ENCODE measurements at places on chromosomes 12 and 14. TPM values are rescaled to one million over a fixed set of nuclear protein-coding genes. Genes with fewer than 3 reads are reported as not detected.

- H3K4me3 ChIP-seq = peak overlapping the region; percentile 53
- no peaks in the 10 kb centered on the region for H3K36me3 ChIP-seq
- H3K27ac ChIP-seq = peak overlapping the region; percentile 75
- H3K27me3 ChIP-seq = peaks cover 8% of the 10 kb centered on the region
Observed at GRCh38 chr12:95213928-95214327, 3.3 kb downstream of the FGD6 start.

DNA sequence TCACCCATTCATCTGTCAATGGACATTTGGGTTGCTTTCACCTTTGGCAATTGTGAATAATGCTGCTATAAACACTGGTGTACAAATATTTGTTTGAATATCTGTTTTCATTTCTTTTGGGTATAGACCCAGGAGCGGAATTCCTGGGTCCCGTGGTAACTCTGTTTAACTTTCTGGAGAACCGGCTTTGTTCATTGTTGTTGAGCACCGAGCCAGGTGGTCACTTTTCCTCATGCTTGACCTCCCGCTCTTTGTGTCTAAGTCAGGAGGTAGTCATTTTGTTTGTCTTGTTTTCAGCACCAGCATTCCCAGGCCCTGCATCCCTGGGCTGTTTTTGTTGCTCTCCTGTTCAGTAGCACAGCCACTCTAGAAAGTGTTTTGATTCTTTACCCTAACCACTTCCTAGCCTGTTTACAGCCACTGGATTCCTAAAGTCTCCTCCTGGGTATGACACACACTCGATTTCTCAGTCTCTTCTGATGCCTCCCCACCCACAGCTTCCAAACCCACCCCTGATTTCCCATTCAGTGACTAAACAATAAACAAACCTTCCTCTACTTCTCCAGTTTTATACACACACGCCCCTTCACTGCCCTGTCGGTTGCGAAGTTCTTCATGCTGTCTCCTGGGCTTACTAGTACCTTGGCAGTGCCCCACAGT, 37.9 kb downstream of the B4GALNT3 start:
- H3K4me3 ChIP-seq = no peak overlapping the region
- no peak overlapping the region for H3K27ac ChIP-seq
- H3K27me3 ChIP-seq = no peaks in the 10 kb centered on the region
- no peak for DNase-seq
- no peaks in the 10 kb centered on the region for H3K36me3 ChIP-seq
- peaks cover 2% of the 10 kb centered on the region for H3K4me1 ChIP-seq

GRCh38 chr14:100698666-100699448, 27.8 kb upstream of the DLK1 start:
- H3K36me3 ChIP-seq = no peaks in the 10 kb centered on the region
- no peak overlapping the region for H3K4me3 ChIP-seq
- no peak overlapping the region for H3K27ac ChIP-seq
- no peak for DNase-seq
- H3K4me1 ChIP-seq = peaks cover 15% of the 10 kb centered on the region

GRCh38 chr12:92029902-92030586, 115.6 kb downstream of the BTG1 start:
- no peak overlapping the region for H3K27ac ChIP-seq
- no peak for DNase-seq
- H3K4me3 ChIP-seq = no peak overlapping the region
- peaks cover 16% of the 10 kb centered on the region for H3K4me1 ChIP-seq
- no peaks in the 10 kb centered on the region for H3K27me3 ChIP-seq

DNA sequence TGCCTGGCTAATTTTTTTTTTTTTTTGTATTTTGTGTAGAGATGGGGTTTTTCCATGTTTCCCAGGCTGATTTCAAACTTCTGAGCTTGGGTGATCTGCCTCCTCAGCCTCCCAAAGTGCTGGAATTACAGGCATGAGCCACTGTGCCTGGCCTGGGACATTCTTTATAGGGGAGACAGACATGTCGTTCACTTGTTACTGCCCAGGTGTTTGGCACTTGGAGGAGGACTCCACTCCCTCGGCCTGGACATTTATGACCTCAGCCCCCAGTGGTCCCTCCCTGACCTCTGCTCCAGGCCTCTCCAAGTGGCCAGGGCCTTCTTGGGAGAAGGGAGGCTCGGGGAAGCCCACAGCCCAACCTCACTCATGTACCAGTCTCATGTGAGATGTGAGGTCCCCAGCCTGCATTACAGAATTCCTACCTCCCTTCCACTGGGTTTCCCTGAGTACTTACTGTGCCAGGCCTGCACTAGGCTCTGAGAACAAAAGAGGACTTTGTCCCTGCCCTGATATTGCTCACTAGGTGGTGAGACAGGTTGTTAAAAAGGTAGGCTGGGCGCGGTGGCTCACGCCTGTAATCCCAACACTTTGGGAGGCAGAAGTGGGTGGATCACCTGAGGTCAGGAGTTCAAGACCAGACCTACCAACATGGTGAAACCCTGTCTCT, 9.7 kb upstream of the POP5 start:
- H3K27ac ChIP-seq = no peak overlapping the region
- no peaks in the 10 kb centered on the region for H3K36me3 ChIP-seq
- no peak overlapping the region for H3K4me3 ChIP-seq
- DNase-seq = no peak

GRCh38 chr14:44420226-44420625, 86.9 kb downstream of the FSCB start:
- H3K27ac ChIP-seq = no peak overlapping the region
- no peak for DNase-seq
- no peaks in the 10 kb centered on the region for H3K4me1 ChIP-seq
- peaks cover 2% of the 10 kb centered on the region for H3K27me3 ChIP-seq
- H3K4me3 ChIP-seq = no peak overlapping the region

GRCh38 chr12:77847680-77848431, 17.2 kb downstream of the NAV3 start:
- no peak for DNase-seq
- H3K27me3 ChIP-seq = no peaks in the 10 kb centered on the region
- H3K4me3 ChIP-seq = no peak overlapping the region
- H3K4me1 ChIP-seq = peaks cover 10% of the 10 kb centered on the region

Gene HCAR1
- not detected for total RNA-seq

Gene PMCH
- not detected for total RNA-seq

DNA sequence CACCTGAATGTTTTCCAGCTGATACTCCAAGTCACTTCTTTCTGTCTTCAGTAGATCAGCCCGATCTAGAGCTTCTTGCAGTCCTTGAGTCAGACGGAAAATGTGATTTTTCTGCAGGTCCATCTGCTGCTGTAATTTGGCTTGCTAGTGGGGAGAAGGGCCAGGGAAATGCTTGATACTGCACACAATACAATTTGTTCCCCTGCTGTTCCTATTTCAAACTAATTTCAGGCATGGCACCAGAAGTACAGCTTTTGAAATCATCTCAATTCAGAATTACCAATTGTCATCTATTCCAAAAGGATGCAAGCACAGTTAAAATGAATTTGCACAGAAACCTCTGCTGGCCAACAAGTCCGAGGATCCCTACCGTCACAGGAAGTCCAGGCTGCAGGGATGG, 53.4 kb downstream of the PRKAB1 start:
- H3K4me1 ChIP-seq = no peaks in the 10 kb centered on the region
- DNase-seq = no peak
- no peak overlapping the region for H3K27ac ChIP-seq

DNA sequence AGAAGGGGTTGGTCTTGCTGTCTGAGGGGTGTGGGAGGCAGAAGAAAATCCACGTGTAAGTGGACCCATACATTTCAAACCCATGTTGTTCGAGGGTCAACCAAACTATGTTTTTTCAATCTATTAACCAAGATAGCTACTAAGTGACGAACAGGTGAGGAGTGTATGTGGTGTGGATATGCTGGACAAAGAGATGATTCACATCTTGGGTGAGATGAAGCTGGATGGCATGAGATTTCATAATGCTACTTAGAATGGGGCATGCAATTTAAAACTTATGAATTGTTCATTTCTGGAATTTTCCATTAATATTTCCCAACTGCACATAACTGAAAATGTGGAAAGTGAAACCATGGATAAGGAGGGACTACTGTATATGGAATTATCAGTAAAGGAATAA, 17.9 kb upstream of the KTN1 start:
- no peak overlapping the region for H3K4me3 ChIP-seq
- no peak for DNase-seq
- no peaks in the 10 kb centered on the region for H3K4me1 ChIP-seq
- no peaks in the 10 kb centered on the region for H3K27me3 ChIP-seq
- no peaks in the 10 kb centered on the region for H3K36me3 ChIP-seq

Gene PIP4K2C
- 27.5 TPM for total RNA-seq

DNA sequence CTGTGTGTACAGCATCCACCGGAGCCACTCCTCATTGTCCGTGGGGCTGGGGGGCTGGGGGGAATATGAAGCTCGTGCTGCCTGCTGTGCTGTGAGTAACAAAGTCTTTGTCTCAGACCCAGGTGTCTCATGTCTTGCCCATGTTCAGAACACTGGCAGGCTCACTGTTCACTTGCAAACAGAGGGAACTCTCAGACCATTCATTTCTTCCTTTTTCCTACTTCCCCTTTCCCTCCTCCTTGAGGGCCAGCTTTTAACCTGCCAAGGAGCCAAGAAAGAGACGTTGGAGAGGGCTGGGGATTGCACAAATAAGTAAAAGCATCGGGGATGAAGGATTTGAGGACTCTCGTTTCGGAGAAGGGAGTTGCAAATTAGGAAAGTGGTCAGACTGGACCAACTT, 21.6 kb downstream of the GPR132 start:
- H3K36me3 ChIP-seq = no peaks in the 10 kb centered on the region
- no peak overlapping the region for H3K27ac ChIP-seq
- no peaks in the 10 kb centered on the region for H3K4me1 ChIP-seq
- no peak overlapping the region for H3K4me3 ChIP-seq
- H3K27me3 ChIP-seq = peaks cover 5% of the 10 kb centered on the region

- DNase-seq = peak; percentile 34
- H3K36me3 ChIP-seq = peaks cover 12% of the 10 kb centered on the region
- peaks cover 7% of the 10 kb centered on the region for H3K27me3 ChIP-seq
- H3K4me1 ChIP-seq = peaks cover 9% of the 10 kb centered on the region
Observed at GRCh38 chr12:2501464-2502191, 293.1 kb upstream of the FKBP4 start.

DNA sequence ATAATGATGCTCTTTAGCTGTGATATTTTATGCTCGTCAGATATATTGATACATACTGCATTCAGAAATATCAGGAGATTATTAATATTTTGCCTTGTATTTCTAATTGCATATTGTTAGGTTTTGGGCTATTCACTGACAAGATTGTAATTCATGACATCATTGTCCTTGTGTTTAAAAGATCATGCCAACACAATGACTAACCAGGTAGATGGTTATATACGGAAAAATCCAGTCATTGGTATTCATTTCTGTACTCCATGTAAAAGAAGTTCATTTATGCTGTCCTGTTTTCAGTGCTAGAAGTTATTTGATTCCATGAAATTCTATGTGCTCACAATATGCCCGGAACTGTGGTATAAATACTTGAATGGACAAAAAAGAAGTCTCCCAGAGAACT, 107.5 kb downstream of the KITLG start:
- H3K4me1 ChIP-seq = peaks cover 4% of the 10 kb centered on the region
- peaks cover 2% of the 10 kb centered on the region for H3K27me3 ChIP-seq
- H3K36me3 ChIP-seq = peaks cover 5% of the 10 kb centered on the region
- H3K27ac ChIP-seq = no peak overlapping the region

Gene PTPRR
- 0.34 TPM for total RNA-seq

- H3K4me3 ChIP-seq = no peak overlapping the region
- peaks cover 10% of the 10 kb centered on the region for H3K36me3 ChIP-seq
- H3K27ac ChIP-seq = no peak overlapping the region
Observed at GRCh38 chr14:101518611-101519473, 42.5 kb upstream of the DIO3 start.

GRCh38 chr12:71191509-71192196, 33.9 kb upstream of the TSPAN8 start:
- H3K36me3 ChIP-seq = peaks cover 9% of the 10 kb centered on the region
- peak overlapping the region; percentile 45 for H3K27ac ChIP-seq
- peaks cover 6% of the 10 kb centered on the region for H3K4me1 ChIP-seq
- H3K27me3 ChIP-seq = peaks cover 1% of the 10 kb centered on the region
- DNase-seq = no peak
- no peak overlapping the region for H3K4me3 ChIP-seq

Gene SPIC
- total RNA-seq = not detected

DNA sequence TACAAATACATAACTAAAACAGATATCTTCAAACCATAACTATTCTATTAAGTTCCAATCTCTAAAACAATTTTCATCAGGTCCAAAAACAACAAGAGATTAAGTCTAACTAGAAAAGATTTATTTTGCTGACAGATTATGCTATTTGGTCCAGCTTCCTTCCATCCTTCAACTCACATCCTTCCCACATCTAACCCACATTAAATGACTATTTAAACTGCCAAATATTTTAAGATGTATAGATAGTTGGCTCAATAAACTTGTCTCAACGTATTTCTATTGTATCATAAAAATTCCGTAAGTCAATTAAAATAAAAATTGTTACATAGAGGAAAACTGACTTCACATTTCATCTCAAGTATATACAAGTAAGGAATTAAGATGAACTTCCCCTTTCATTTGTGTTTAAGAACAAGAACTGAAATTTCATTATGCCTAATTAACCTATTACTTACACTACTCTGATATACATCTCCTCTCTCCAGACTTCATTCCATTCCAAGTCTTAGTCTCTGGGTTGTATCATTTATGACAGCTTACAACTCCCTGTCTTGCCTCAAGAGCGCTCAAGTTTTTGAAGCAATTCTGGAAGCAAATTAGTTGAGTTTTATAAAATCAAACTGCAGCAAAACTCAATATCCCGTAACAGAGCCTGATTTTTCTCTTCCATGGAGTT, 25.4 kb downstream of the PAWR start:
- no peaks in the 10 kb centered on the region for H3K27me3 ChIP-seq
- no peaks in the 10 kb centered on the region for H3K36me3 ChIP-seq
- no peak for DNase-seq
- H3K4me1 ChIP-seq = no peaks in the 10 kb centered on the region
- H3K4me3 ChIP-seq = no peak overlapping the region
- no peak overlapping the region for H3K27ac ChIP-seq

GRCh38 chr14:53043027-53043581, 92.3 kb upstream of the FERMT2 start:
- H3K27me3 ChIP-seq = peaks cover 1% of the 10 kb centered on the region
- no peak for DNase-seq
- peaks cover 9% of the 10 kb centered on the region for H3K4me1 ChIP-seq
- H3K4me3 ChIP-seq = no peak overlapping the region
- H3K27ac ChIP-seq = no peak overlapping the region

DNA sequence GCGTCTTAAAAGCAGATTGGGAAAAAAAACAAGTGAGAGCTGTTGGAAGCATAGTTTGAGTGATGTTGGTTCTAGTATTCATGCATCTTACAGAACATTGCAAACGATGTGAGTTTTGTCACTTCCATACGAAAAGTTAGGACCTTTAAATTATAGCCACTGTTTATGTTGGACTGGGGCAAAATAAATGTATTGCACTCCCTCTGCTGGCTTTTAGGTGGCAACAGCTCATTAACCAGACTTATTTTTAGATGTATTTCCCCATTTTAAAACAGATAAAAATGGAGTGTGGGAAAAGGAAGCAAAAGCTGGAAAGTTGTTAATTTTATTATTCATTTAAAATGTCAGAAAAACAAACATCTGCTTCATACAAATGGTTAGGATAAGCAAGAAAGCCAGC, 111.9 kb downstream of the LGR5 start:
- no peak overlapping the region for H3K27ac ChIP-seq
- H3K27me3 ChIP-seq = no peaks in the 10 kb centered on the region
- H3K4me3 ChIP-seq = no peak overlapping the region
- H3K36me3 ChIP-seq = no peaks in the 10 kb centered on the region

GRCh38 chr12:65825507-65826352, 1.4 kb downstream of the HMGA2 start:
- peak; percentile 65 for DNase-seq
- H3K4me3 ChIP-seq = peak overlapping the region; percentile 90
- H3K27ac ChIP-seq = no peak overlapping the region

Gene FIGNL2
- 107 TPM for total RNA-seq

Gene CLEC9A
- not detected for total RNA-seq

Gene SLC24A4
- total RNA-seq = 0.34 TPM

Data from glutamatergic neuron (in vitro differentiated cells).